ENCODE measurements at places on chromosomes 1 and 21. TPM values are rescaled to one million over a fixed set of nuclear protein-coding genes. Genes with fewer than 3 reads are reported as not detected.
A peak's percentile ranks its signal among the peaks of the same experiment; 100 is the strongest.

GRCh38 chr1:71980556-71980955 is 301.8 kb downstream of the NEGR1 start:
- DNase-seq = no peak

GRCh38 chr1:208857465-208857864 is 613.3 kb upstream of the PLXNA2 start:
- no peak for DNase-seq

Gene LCE1F
- total RNA-seq = not detected

Gene GUK1
- total RNA-seq = 232 TPM

- no peak for DNase-seq
These were observed 146.4 kb downstream of the PRDM16 start for GRCh38 chr1:3215198-3216014.

Gene NGF
- 1.3 TPM for total RNA-seq

DNA sequence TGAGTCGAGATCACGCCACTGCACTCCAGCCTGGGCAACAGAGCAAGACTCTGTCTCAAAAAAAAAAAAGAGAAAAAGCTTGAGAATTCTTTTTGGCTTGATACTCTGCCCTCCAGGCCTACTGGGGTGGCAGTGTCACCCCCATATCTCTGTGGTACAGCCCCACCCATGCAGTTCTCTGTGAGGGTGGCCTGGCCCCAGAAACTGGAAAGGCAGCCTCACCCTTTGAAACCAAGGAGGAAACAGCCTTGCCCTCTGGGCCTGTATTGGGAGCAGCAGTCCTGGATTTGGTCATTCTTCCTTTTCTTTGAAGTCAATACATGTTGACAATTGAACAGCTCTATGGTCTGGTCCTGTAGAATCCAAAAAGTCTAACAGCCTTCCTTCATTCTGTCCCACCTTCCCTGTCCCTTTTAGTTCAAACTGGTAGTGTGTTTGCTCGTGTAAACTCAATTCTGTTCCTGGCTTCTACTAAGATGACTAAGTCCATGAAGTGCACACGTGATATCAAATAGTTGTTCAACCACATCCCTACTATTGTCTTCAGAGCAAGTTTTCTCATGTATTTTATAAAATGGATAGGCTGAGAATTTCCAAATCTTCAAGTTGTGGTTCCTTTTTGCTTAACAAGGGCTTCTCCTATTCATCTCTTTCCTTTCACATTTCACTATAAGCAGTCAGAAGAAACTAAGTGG is 13.2 kb downstream of the ST7L start:
- DNase-seq = no peak

DNA sequence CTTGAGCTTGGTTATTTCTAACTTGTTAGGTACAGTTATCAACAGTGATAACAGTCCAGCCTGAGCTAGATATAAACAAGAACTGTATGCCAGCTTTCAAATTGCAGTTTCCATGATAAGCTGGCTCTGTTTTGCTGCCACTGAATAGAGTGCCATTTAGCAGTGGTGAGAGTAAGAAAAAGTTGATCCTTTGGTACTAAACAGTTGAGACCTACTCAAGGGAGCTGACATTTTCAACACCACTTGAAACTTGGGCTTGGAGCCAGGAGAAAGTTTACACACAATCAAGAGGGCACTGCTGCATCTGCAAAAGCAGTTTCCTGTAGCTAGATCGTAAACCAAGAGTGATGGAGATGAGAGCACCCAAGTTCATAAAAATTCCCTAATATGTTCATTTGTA is 131.3 kb downstream of the RGS7 start:
- DNase-seq = no peak

- no peak for DNase-seq
These were observed 33.1 kb downstream of the NDC1 start for GRCh38 chr1:53804791-53805505.

- no peak for DNase-seq
These were observed 71.2 kb downstream of the LHX4 start for GRCh38 chr1:180301135-180301742.

Gene NFIA
- 64.9 TPM for total RNA-seq

GRCh38 chr1:8202182-8202905 is 115.6 kb upstream of the SLC45A1 start:
- DNase-seq = peak; percentile 74

Gene LCE1E
- total RNA-seq = not detected

Gene ACTN2
- total RNA-seq = 0.42 TPM

GRCh38 chr1:53549781-53550180 is 90.6 kb downstream of the DMRTB1 start:
- DNase-seq = no peak

DNA sequence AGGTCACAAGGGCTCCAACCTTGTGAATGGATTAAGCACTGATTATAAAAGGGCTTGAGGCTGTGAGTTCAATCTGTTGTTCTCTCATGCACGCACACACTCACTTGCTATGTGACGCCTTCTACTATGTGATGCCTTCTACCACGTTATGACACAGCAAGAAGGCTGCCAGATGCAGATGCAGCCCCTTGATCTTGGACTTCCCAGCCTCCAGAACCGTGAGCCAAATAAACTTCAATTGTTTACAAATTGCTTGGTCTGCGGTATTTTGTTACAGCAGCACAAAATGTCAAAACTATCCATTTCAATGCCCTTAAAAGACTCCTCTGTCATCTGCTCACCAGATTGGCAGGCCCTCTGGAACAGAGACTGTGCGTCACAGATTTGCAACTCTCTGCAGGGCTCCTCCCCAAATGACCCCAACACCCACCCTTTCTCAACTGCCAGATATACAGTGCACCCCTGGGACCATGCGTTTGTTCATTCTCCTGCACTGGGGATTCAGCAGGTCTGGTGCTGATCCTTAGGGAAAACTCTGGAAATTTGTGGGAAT is 47.8 kb upstream of the KANK4 start:
- no peak for DNase-seq

DNA sequence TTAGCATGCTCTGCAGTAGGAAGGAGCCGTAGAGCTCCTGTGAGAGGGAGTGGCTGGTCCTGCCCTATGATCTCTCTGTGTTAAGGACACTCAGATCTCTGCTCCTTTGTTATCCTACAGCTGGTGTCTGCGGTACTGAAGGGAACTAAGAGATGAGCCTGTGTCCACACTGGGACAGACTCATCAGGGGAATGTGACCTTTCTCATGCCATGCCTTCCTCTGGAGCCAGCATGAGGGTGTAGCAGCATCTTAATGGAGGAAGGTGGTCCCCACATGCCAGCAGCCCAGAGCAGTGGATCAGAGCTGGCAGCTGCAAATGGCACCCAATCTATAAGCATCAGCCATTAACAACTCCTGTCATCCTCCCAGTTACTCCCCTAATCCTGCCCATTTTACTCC is 24.7 kb upstream of the GUCA2B start:
- no peak for DNase-seq

DNA sequence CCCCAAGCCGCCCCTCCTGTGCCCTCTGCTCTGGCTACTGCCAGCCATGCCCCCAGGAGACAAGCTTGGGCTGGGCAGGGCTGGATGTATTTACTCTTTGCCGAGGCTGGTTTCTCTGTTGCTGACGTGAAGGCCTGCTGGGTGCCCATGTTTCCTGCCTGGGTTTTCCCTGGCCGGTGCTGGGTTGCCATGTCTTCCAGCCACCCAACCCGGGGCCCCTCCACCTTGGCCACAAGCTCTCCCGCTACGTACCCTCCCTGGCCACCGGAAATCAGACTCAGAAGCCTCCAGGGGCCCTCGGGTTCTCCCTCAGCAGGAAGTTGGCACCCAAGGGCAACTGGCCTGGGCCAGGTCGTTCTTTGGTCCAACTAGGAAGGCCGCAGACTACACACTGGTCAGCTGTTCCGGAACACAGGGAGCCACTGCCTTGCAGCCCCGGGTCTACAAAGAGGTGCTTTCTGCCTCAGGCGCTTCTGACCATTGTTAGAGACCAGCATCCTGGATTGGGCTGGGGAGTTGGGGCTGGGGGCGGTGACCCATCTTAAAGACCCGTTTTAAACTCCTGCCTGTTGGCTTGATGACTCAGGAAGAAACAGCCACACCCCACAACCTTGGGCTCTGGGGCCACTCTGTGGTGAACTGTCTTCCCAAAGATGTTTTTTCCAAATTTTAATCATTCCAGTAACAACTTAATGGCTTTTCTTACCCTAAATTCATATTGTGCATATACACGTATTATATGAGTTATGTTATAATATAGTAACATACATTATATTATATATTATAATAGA is 71.2 kb upstream of the RUNX3 start:
- no peak for DNase-seq

All from adrenal gland (tissue), 19 donors.